ENCODE measurements at places on chromosomes 2 and 18.

- DNase-seq, result no peak
Observed at GRCh38 chr18:21047126-21047525, 64.5 kb downstream of the ROCK1 start.

DNA sequence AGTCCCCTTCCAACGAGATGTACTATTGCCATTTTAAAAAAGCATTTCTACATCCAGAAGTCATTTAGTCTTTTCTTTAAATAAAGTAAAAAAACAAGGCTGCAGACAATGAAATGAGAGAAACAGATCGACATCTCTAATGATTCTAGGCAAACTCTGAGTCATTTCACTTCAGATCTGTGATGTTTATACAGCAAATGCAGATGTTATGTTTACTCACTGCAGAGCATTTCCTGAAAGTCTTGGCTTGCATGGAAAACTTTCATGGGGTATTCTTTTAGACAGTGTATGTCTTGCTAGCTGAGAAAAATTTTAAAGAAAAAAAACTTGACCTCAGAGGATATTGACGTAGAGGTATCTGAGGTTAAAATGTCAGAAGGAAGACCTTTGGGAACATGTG is 797.4 kb downstream of the CNTNAP5 start:
- DNase-seq, result peak; percentile 77

- DNase-seq, result no peak
Observed at GRCh38 chr18:69414184-69414583, 13.5 kb downstream of the DOK6 start.

GRCh38 chr2:232488097-232488711 is 570 bp upstream of the ECEL1 start:
- peak; percentile 27 for DNase-seq

GRCh38 chr2:215082446-215082845 is 56.0 kb downstream of the ABCA12 start:
- DNase-seq, result no peak

- no peak for DNase-seq
Observed at GRCh38 chr2:48474574-48475298, 55.2 kb upstream of the STON1 start.

GRCh38 chr2:49640630-49641029 is 486.3 kb upstream of the FSHR start:
- DNase-seq, result no peak

GRCh38 chr2:25301453-25302352 is 40.0 kb downstream of the DNMT3A start:
- DNase-seq, result no peak

DNA sequence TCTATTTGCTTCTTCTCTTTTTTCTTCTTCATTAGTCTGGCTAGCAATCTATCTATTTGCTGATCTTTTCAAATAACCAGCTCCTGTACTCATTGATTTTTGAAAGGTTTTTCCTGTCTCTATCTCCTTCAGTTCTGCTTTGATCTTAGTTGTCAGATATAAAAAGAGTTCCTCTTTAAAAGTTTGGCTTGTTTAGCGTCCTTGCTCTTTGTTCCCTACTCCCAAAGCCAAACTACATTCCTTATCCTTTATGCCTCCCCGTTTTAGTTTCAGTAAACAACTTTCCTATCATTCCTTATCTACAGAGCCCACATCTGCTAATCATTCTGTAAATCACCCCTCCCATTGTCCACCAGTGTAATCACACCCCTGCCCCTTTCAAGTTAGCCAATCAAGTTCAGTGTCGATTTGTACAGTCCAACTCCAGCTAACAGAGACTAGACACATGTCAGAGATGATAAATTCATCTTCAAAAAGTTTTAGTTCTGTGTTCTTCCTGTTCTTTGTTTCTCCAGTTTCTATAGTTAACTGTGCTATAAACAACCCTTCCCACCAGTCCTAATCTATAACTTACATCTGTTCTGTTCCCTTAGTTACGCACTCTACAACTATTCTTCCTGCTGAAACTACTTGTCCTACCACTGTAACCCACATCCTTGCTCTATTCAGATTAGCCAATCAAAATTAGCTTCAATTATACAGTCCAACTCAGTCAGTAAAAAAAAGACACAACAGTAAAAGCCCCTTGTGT is 44.4 kb downstream of the TFPI start:
- no peak for DNase-seq

DNA sequence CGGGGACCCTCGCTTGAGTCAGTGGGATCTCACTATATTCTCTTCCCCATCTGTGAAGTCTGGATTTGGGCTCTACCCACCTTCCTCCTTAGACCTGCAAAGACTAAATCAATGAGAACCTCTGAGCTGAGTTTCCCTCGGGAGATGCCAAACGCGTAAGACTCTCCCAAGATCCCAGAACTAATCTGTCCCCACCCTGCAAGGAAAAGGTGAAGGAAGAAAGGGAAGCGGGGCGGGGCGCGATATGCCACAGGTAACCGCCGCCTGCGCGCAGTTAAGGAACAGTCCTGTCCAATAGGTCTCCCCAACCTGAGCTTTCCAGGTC is 780 bp downstream of the SRD5A2 start:
- no peak for DNase-seq

DNA sequence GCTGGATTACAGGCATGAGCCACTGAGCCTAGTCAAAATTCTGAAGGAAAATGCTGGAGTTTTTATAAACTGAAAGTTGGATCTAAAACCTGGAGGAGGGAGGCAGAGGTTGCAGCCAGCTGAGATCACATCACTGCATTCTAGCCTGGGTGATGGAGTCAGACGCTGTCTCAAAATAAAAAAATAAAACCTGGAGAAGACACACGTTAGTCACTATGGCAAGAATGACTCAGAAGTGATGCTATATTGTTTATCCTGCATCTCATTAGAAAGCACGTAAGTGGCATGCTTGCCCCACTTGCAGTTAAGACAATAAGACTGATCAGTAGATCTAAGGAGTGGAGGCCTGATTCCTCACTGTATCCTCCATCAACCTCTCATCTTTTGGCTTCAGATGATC is 106.6 kb upstream of the STON1 start:
- peak; percentile 25 for DNase-seq

DNA sequence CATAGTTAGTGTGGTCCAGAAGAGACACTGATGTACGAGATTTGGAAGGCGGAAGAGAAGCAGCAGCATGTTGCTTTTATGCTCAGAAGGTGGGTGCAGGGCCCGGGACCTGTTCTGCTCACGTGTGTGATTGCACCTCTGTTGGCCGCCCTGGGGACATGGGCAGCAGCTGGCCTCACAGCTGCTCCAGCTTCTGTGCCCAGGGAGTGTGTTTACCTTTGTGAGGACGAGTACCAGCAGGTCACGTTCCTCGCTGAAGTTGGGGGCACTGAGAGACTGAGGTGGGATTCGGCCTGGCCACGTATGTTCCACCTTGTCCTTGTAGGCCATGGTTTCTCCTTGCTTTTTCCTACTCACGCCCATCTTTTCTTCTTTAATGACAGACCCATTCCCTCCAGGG is 86.3 kb downstream of the PMAIP1 start:
- DNase-seq, result no peak

DNA sequence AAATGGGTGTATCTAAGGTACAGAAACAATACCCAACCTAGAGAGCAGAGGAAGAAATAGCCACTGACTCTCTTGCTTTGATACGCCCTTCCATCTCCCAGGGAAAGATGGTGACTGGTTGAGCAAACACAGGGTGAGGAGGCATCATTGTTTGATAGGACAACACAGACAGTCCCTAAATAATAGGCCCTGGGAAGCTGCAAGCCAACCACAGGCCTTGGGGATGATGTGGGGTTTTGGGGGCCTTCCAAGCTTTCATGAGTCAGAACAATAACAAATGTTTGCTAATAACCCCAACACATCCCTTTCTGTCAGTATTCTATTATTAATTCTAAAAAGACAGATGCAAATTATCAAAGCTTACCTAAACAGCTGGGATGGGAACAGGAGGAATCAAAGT is 9.8 kb downstream of the LGALSL start:
- peak; percentile 38 for DNase-seq

GRCh38 chr2:111910609-111911277 is 12.3 kb downstream of the MERTK start:
- no peak for DNase-seq

- DNase-seq, result no peak
Observed at GRCh38 chr2:145692971-145693478, 1173.1 kb upstream of the ZEB2 start.

GRCh38 chr2:193774166-193774565 is 1579.4 kb upstream of the TMEFF2 start:
- no peak for DNase-seq

GRCh38 chr2:100270381-100271146 is 51.7 kb downstream of the LONRF2 start:
- DNase-seq, result no peak

DNA sequence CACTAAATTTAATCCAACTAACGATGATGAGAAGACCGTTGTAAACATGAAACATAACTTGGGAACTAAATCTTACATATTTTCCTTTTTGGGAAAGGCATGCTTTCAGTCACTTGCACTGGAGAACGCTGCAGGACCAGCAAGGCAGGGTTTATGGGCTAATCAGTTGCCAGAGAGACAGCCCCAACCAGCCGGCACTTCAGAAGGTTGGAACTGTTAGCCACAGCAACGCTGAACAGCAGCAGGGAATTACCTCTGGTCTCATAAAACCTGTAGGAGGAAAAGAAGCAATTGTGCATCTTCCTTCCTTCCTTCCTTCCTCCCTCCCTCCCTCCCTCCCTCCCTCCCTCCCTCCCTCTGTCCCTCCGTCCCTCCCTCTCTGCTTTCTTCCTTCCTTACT is 33.9 kb upstream of the SIX2 start:
- DNase-seq, result no peak

DNA sequence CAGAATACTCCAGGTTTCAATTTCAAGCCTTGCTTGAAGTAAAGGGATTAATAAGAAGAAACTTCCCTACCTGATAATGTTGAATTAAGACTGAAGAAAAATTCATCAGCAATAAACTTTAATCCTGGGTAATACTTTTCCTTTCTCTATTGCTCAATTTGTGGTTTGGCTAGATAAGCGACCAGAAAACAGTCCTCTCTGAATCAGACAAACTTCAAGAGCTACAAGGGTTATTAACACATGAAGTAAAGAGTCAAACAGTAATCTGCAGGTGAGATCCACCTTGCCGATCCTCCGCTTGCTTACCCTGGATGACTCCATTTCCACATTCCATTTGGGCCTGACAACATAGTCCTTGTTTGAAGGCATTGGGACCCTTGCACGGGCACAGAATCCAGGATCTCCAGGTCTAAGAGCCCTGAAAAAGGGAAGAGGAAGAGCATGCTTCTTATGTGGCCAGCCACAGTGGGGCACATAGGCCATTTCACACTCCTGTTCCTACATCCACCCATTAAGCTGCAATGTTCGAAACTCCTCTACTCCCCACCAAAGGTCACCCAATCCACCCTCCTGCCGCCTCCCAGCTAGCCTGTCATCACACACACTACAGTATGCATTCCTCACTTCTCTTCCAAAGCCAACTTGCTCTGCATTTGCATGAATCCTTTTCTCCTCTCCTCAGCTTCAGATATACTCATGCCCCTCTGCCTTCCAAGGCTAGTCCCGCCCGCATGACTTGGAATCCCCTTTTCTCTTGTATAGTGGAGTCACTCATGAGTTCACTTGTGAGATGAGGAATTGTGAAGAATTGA is 39.8 kb downstream of the IWS1 start:
- no peak for DNase-seq

GRCh38 chr2:30139131-30139870 is 7.5 kb upstream of the YPEL5 start:
- DNase-seq, result no peak

- DNase-seq, result no peak
Observed at GRCh38 chr2:120516679-120517314, 170.9 kb downstream of the INHBB start.

- DNase-seq, result peak; percentile 85
Observed at GRCh38 chr18:61448316-61448715, 115.1 kb downstream of the CDH20 start.

- no peak for DNase-seq
Observed at GRCh38 chr2:233476651-233477547, 89.7 kb downstream of the USP40 start.

GRCh38 chr2:467543-467891 is 179.6 kb upstream of the ALKAL2 start:
- no peak for DNase-seq

GRCh38 chr2:25853038-25853638 is 25.1 kb downstream of the ASXL2 start:
- peak; percentile 2 for DNase-seq

DNA sequence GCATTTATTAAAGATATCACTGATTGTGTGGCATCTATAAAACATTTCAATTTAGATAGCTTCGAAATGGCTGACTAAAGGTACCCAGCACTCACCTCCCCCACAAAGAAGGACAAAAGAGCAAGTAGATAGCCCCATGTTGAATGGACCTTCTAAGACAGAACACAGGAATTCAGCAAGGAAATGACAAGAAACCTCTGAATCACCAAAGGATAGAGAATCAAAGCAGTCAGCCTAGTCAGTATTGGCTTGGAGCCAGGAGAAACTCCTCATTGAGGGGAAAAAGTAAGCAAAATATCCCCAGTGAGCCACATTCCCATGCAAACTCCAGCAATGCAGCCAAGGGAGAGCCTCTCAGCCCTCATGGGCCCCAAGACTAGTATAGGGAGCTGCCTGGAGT is 113.7 kb downstream of the BARD1 start:
- DNase-seq, result no peak

- DNase-seq, result peak; percentile 12
Observed at GRCh38 chr2:224882291-224883171, 159.7 kb downstream of the DOCK10 start.

- DNase-seq, result peak; percentile 43
Observed at GRCh38 chr2:27431395-27431794, 3.0 kb downstream of the NRBP1 start.

DNA sequence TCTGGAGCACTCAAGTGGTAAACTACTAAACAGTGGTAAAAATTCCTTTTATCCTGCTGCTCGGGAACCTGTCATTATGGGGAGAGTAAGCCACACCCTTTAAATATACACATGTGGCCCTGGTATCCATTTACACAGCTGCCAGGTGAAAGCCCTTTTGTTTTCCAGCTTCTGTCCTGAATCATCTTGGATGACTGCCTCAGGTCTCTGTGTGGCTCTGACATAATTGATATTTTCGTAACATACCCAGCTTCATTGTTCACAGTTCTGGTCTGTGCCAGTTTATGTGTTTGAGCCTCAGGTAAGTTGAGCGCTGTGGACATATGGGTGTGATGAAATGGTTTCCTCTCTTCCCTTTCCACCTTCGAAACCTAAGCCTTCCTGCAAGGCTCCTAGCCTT is 15.7 kb upstream of the TTC39C start:
- peak; percentile 97 for DNase-seq

GRCh38 chr2:10482460-10482859 is 34.3 kb upstream of the ODC1 start:
- no peak for DNase-seq

DNA sequence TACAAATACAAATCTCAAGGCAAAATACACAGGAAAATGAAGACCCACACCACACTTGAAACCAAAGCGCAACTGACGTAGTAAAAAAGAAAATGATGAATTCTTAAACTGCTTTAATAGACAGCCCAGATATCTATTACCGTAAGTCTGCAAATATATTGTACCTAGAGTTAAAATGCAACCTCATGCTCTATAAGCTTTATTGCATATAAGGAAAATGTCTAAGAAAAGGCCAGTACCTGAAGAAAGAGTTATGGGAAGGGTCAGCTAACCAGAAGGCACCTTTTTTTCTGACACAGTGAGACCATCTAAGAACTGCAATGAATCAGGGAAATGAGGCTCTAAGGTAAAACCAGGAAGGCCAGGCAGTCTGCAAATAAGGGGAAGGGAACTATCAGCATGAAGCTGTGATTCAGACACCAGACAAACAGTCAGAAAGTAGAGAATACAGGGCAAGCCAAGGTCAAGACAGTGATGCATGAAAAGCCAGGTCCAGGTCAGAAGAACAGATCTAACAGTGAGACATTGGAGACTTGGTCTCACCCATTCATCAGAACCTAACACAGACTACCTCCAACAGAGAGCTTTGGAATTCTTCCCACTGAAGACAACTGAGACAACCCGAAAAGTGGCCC is 46.9 kb downstream of the PDE11A start:
- no peak for DNase-seq

Data from DMS53 (cell line).